ENCODE measurements at places on chromosomes 7 and 10. TPM values are rescaled to one million over a fixed set of nuclear protein-coding genes. Genes with fewer than 3 reads are reported as not detected.

Gene ZNF394
- 34.2 TPM for total RNA-seq

Gene MNX1
- total RNA-seq, result not detected

Gene CALHM3
- total RNA-seq, result not detected

Gene NUDT13
- total RNA-seq, result 1.8 TPM

Gene NUTM2E
- total RNA-seq, result not detected

Gene PTN
- 8.8 TPM for total RNA-seq

Gene VGF
- total RNA-seq, result not detected

Gene THSD7A
- total RNA-seq, result 0.22 TPM

Gene CALML3
- not detected for total RNA-seq

Gene SORCS1
- not detected for total RNA-seq

Gene SPAG6
- 2.1 TPM for total RNA-seq
